Central memory CD8-positive, alpha-beta T cell (primary cell): ENCODE measurements at places on chromosomes 16 and 17.
A peak's percentile ranks its signal among the peaks of the same experiment; 100 is the strongest.

- peaks cover 31% of the 10 kb centered on the region for H3K27me3 ChIP-seq
- H3K4me1 ChIP-seq, result peaks cover 11% of the 10 kb centered on the region
- no peak overlapping the region for H3K4me3 ChIP-seq
Observed at GRCh38 chr17:7130621-7131422, 16.2 kb upstream of the ASGR2 start.

DNA sequence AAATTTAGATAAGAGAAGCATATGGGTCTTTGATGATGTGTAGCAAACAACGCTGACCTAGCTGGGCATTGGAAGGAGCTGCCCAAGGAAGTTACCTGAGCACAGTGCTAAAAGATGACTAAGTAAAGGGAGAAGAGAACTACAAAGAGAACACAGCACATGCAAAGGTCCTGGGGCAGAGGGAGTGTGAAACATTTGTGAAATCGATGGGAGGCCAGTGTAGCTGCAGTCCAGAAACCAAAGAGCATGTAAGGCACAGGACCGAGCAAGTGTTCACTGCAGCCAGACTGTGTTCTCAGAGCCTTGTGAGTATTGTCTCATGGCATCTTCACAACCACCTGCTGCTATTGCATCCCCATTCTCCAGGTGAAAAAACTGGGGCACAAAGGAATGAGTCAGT, 44.9 kb downstream of the ARHGAP27 start:
- peaks cover 3% of the 10 kb centered on the region for H3K36me3 ChIP-seq
- peaks cover 15% of the 10 kb centered on the region for H3K4me1 ChIP-seq
- no peak for DNase-seq
- peaks cover 29% of the 10 kb centered on the region for H3K27me3 ChIP-seq
- no peak overlapping the region for H3K4me3 ChIP-seq
- no peak overlapping the region for H3K27ac ChIP-seq

- H3K4me3 ChIP-seq, result peak within 1 kb of the TSS; percentile 87
- H3K27ac ChIP-seq, result peak within 1 kb of the TSS; percentile 24
- peaks cover 17% of the 10 kb centered on the region for H3K4me1 ChIP-seq
- peaks cover 3% of the 10 kb centered on the region for H3K36me3 ChIP-seq
- peak; percentile 66 for DNase-seq
- H3K27me3 ChIP-seq, result peaks cover 10% of the 10 kb centered on the region
Observed at GRCh38 chr17:16653367-16654041, at the start of gene ZNF624. Gene ZNF624 (minus strand): TSS chr17:16653850.

- peak overlapping the region; percentile 23 for H3K27ac ChIP-seq
- no peaks in the 10 kb centered on the region for H3K36me3 ChIP-seq
- H3K27me3 ChIP-seq, result no peaks in the 10 kb centered on the region
- DNase-seq, result peak; percentile 14
Observed at GRCh38 chr17:82548681-82549303, 29.3 kb downstream of the FOXK2 start.

DNA sequence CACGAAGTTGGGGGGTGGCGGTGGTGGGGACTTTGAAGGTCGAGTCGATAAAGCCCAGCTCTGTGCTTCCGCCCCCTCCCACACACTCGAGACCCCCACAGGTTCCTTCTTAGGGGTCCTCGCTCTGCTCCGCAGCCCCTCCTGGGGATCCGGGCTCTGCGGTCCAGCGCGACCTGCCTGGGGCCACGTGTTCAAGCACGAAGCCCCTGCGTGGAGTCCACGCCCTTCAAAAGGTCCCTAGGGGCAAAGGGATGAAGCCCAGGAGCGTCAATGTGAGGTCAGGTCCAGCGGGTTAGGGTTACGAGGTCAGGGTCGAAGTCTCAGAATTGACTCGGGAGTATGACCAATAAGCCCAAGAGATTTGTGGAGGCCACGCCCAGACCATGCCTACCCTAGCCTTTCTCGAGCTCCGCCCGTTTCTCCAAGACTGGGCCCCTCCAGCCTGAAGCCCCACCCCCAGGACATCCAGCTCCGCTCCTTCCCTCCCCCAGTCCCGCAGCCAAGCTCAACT, 786 bp upstream of the CACNA1G start:
- H3K4me3 ChIP-seq, result peak overlapping the region; percentile 76
- peaks cover 62% of the 10 kb centered on the region for H3K27me3 ChIP-seq
- H3K4me1 ChIP-seq, result peaks cover 22% of the 10 kb centered on the region
- DNase-seq, result no peak
- no peak overlapping the region for H3K27ac ChIP-seq
- peaks cover 5% of the 10 kb centered on the region for H3K36me3 ChIP-seq

DNA sequence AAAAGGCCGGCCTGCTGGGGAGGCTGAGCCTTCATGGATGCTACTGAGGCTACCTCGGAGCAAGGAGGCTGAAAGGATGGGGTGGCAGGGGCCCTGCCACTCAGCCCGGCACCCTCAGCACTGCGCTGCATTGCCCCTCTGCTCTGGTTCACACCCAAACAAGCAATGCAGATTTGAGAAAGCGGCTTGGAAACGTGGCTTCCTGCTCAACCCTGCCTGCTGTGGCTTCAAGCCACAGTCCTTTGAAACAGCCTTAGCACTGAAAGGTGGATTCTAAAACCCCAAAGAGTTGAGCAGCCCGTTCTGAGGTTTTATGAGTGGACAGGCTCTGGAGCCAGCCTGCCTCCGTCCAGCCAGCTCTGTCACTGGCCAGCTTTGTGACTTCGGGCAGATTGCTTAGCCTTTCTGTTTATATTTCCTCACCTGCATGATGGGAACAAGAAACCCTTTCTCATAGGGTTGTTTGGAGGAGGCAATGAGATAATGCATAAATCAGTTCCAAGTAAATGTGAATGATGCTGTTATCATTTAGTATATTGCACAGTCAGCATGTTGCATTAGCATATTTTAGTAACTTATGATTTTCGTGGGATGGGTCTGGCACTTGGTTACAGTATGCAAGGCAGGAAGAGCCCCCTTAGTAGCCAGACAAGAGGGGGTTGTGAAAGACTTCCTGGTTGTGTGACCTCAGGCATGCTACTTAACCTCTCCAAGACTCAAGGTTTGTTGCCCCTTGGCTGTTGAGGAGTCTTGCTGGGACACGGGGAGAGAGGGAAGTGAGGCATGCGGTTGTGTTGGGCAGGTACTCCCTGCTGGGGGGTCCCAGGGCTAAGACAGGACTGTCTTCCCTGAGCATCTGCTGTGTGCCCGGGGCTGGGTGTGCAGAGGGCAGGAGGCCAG, 23.6 kb downstream of the CRISPLD2 start:
- H3K27me3 ChIP-seq, result peaks cover 85% of the 10 kb centered on the region
- no peak overlapping the region for H3K27ac ChIP-seq
- H3K4me3 ChIP-seq, result no peak overlapping the region

- no peak overlapping the region for H3K27ac ChIP-seq
- no peaks in the 10 kb centered on the region for H3K4me1 ChIP-seq
- no peak overlapping the region for H3K4me3 ChIP-seq
- H3K27me3 ChIP-seq, result peaks cover 46% of the 10 kb centered on the region
- DNase-seq, result no peak
Observed at GRCh38 chr17:77556383-77557061, 402.0 kb upstream of the TNRC6C start.

- peaks cover 43% of the 10 kb centered on the region for H3K36me3 ChIP-seq
- H3K4me1 ChIP-seq, result peaks cover 41% of the 10 kb centered on the region
- peak overlapping the region; percentile 97 for H3K27ac ChIP-seq
- peak; percentile 37 for DNase-seq
Observed at GRCh38 chr16:85553436-85554113, 59.5 kb upstream of the GSE1 start.

- no peak for DNase-seq
- peaks cover 43% of the 10 kb centered on the region for H3K27me3 ChIP-seq
- no peak overlapping the region for H3K4me3 ChIP-seq
- no peak overlapping the region for H3K27ac ChIP-seq
Observed at GRCh38 chr17:33528846-33529245, 235.8 kb upstream of the ASIC2 start.

DNA sequence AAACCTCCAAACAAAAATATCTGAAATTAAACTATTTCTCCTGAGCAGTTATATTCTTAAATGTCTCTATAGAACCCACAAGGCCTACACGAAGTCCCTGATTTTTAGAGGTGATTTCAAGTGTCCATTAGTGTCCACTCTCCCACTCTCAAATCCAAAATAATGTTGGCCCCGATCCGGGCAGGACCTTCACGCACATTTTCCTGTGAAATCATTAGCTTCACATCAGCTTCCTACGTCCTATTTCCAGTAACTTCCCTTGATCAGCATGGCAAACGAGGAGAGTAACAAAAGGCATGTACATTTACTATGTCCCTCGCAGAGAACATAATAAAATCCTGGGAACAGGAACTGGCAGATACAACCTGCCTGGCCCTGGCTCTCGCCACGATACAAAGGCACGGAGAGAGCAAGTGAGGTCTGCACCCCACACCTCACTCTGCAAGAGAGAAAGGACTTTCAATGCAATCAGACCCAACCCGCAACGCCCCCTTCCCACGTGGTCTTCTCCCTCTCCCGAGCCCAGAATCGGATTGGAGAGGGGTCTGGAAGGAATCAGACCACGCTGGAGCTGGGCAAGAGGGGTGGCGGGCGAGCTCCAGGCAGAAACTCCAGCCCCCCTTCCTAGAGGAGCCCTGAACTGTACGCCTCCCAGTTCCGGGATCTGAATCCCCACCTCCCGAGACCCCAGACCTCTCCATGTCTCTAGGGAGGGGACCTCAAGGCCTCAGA, 17.5 kb upstream of the C17orf78 start:
- H3K27ac ChIP-seq, result peak overlapping the region; percentile 90
- peak overlapping the region; percentile 83 for H3K4me3 ChIP-seq
- H3K36me3 ChIP-seq, result peaks cover 4% of the 10 kb centered on the region
- H3K27me3 ChIP-seq, result no peaks in the 10 kb centered on the region
- no peak for DNase-seq

DNA sequence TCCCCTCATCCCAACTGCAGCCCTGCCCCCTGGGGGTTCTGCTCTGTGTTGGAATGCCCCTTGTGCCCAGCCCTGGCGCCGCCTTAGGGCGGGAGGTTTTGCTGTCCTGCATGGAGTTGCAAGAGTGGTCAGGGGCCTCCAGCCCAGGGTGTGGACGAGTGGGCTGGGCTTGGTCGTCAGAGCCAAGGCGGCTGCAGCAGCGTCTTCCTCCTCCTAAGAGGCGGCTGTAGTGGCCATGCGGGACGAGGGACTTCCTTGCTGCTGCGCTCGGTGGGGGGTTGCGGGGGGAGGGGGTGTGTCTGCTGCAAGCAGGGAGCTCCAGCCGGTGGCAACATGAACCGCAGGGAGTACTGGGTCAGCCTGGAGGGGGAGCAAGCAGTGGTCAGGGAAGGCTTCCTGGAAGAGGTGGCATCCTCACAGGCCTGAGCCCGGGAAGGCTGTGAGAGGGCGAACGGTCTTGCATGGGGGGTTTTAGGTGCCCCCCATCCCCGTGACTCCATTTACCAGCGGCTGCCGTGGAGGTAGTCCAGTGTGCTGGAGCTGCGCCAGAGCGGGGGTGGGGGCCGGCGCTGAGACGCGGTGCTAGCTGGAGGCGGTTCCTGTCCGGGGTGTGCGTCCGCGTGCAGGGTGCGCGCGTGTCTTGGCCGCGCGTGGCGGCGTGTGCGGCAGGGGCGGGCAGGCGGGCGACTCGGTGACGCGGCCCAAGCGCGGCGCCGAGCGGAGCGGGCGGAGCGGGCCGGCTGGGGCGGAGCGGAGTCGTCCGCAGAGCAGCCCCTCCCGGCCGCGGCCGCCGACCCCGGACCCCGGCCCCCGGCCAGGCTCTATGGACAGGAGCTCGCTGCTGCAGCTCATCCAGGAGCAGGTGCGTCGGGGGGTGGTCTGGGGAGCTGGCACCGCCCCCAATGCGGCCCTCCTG, at the start of gene RHBDL1:
Gene RHBDL1, plus strand, starts transcription at position 704 of the 916 bp plus-strand sequence. Its CDS starts 120 bp downstream, at position 824.
- H3K36me3 ChIP-seq, result peaks cover 13% of the 10 kb centered on the region
- peaks cover 9% of the 10 kb centered on the region for H3K4me1 ChIP-seq
- H3K27ac ChIP-seq, result no peak within 1 kb of the TSS
- H3K4me3 ChIP-seq, result peak within 1 kb of the TSS; percentile 50
- no peak for DNase-seq

GRCh38 chr17:63639125-63639524, 16.9 kb downstream of the MAP3K3 start:
- no peak for DNase-seq
- H3K4me3 ChIP-seq, result no peak overlapping the region
- H3K27ac ChIP-seq, result no peak overlapping the region
- H3K27me3 ChIP-seq, result no peaks in the 10 kb centered on the region

DNA sequence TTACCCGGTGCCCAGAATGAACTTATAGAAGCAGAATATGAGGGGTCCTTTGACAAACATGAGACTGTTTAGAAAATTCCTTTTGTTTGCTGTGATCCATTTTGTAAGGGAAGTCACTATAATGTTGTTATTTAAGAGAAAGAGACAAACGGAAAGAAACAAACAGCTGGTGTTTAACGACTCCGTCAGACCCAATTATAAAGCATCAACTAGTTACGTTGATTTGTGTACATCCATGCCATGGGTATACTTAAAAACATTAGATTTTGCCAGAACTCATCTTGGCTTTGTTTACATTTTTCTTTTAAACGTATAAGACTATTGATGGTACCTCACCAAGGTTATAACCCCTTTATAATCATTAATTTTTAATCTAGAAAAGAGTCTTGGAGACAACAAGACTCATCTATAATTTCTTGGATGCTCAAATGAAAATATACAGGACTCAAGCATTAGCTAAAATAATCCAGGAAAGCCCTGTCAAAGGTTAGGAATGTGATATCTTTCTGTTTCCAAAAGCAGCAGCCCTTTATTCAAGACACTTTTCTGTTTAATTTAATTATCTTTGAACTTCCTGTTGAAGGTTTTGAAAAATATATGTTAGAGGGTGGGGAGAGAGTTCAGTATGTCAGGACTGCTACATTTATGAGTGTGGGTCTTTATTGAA, 331.7 kb downstream of the WWOX start:
- no peaks in the 10 kb centered on the region for H3K27me3 ChIP-seq
- no peak overlapping the region for H3K4me3 ChIP-seq
- H3K36me3 ChIP-seq, result no peaks in the 10 kb centered on the region

GRCh38 chr16:83023640-83024039, 396.9 kb downstream of the CDH13 start:
- no peaks in the 10 kb centered on the region for H3K36me3 ChIP-seq
- no peaks in the 10 kb centered on the region for H3K4me1 ChIP-seq
- no peak overlapping the region for H3K4me3 ChIP-seq
- peaks cover 9% of the 10 kb centered on the region for H3K27me3 ChIP-seq
- DNase-seq, result no peak

GRCh38 chr17:27376637-27377547, 79.4 kb upstream of the KSR1 start:
- H3K27me3 ChIP-seq, result peaks cover 47% of the 10 kb centered on the region
- no peak for DNase-seq
- no peaks in the 10 kb centered on the region for H3K4me1 ChIP-seq
- H3K36me3 ChIP-seq, result peaks cover 1% of the 10 kb centered on the region

- H3K27me3 ChIP-seq, result no peaks in the 10 kb centered on the region
- H3K36me3 ChIP-seq, result peaks cover 37% of the 10 kb centered on the region
Observed at GRCh38 chr16:11677959-11678881, 10.0 kb downstream of the SNN start.

- no peak overlapping the region for H3K4me3 ChIP-seq
- peaks cover 21% of the 10 kb centered on the region for H3K36me3 ChIP-seq
- peaks cover 1% of the 10 kb centered on the region for H3K4me1 ChIP-seq
- DNase-seq, result no peak
- H3K27me3 ChIP-seq, result no peaks in the 10 kb centered on the region
Observed at GRCh38 chr17:16623282-16623681, 30.4 kb downstream of the ZNF624 start.
